Stimulated activated memory B cell treated with anti-CD40 and anti-IgM and Interleukin-4, amounts not matched to agents 10 μg/mL and 1 μg/mL and 100 μg/mL, for 72 hours (primary cell): ENCODE measurements at places on chromosomes 4 and X.
A peak's percentile ranks its signal among the peaks of the same experiment; 100 is the strongest.

GRCh38 chr4:175346376-175346775 lies 428.2 kb downstream of the ADAM29 start:
- H3K27ac ChIP-seq = no peak overlapping the region
- peaks cover 5% of the 10 kb centered on the region for H3K36me3 ChIP-seq
- ATAC-seq = no peak
- peaks cover 5% of the 10 kb centered on the region for H3K4me1 ChIP-seq
- H3K27me3 ChIP-seq = no peaks in the 10 kb centered on the region

- no peaks in the 10 kb centered on the region for H3K36me3 ChIP-seq
- no peaks in the 10 kb centered on the region for H3K27me3 ChIP-seq
- no peak overlapping the region for H3K27ac ChIP-seq
These were observed 1467.4 kb downstream of the C4orf33 start for GRCh38 chr4:130563185-130563888.

DNA sequence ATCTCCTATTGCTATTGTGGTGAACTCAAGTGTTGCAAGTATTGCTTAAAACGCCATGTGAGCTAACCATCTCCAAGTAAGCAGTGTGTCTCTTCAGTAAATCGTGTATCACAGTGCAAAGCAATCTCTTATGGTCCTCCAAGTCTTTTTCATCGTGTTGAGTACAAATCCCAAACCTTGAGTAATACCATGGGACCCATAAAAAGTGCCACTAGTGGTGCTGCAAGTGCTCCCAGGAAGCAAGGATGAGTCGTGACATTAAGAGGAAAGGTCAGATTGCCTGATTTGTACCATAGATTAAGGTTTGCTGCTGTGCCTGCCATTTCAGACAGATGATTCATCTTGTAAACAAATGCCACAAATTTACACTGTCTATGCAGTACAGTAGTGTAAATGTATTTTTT lies 66.9 kb upstream of the BMPR1B start:
- H3K4me3 ChIP-seq = no peak overlapping the region
- no peaks in the 10 kb centered on the region for H3K36me3 ChIP-seq
- no peak for ATAC-seq

DNA sequence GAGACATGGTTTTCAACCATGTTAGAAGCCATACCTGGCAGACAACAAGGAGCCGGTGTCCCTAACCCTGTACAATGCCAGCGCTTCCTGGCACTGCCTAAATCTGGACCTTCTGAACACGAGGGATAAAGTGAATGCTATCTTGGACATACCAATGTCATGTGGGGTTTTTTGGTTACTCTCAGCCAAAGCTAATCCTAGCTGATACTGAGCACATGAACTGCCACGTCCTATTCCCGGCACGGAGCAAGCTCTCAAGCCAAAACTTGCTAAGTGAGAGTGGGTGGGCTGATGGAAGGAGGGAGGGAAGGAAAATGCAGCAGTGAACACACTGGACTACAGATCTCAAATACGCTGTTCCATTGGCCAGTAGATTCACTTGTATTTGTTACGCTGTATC lies 226.1 kb downstream of the BCOR start:
- no peak for ATAC-seq
- peaks cover 15% of the 10 kb centered on the region for H3K4me1 ChIP-seq
- H3K4me3 ChIP-seq = no peak overlapping the region
- no peaks in the 10 kb centered on the region for H3K36me3 ChIP-seq
- no peak overlapping the region for H3K27ac ChIP-seq
- H3K27me3 ChIP-seq = peaks cover 12% of the 10 kb centered on the region

GRCh38 chr4:63578383-63578782 lies 830.9 kb downstream of the TECRL start:
- no peaks in the 10 kb centered on the region for H3K27me3 ChIP-seq
- H3K4me1 ChIP-seq = no peaks in the 10 kb centered on the region
- H3K27ac ChIP-seq = no peak overlapping the region
- no peak overlapping the region for H3K4me3 ChIP-seq
- H3K36me3 ChIP-seq = no peaks in the 10 kb centered on the region
- no peak for ATAC-seq

DNA sequence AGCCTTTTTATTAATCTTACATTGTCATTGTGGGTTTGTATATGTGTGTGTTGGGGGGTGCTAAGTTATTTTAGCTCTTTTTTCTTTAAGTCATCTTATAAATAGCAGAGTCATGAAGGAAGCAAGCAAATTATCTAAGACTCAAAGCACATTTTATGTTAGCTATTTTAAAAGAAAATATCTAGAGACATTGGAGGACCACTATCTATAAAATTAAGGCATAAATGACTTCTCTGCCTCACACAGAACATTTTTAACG lies 3.7 kb upstream of the PPBP start:
- no peak overlapping the region for H3K27ac ChIP-seq
- H3K4me1 ChIP-seq = no peaks in the 10 kb centered on the region

DNA sequence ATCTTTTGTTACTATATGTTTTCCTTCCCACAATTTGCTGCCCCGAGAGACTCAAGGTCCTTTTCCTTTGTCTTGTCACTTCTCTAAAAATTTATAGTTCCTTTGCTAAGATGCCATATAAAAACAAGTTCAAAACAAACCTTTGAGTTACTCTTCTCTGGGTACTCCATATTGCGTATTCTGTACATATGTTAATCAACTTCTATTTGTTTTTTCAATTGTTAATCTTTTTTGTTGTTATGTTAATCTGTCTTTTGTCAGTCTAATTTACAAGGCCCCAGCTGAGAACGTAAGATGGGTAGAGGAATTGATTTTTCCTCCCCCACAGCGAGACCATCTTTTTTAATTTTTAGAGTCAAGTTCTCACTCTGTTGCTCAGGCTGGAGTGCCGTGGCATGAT lies 7.2 kb upstream of the PPEF2 start:
- H3K4me1 ChIP-seq = peaks cover 7% of the 10 kb centered on the region
- no peak overlapping the region for H3K4me3 ChIP-seq
- ATAC-seq = no peak
- no peak overlapping the region for H3K27ac ChIP-seq
- H3K27me3 ChIP-seq = no peaks in the 10 kb centered on the region

- no peak overlapping the region for H3K4me3 ChIP-seq
- no peak for ATAC-seq
- peaks cover 9% of the 10 kb centered on the region for H3K4me1 ChIP-seq
- peaks cover 5% of the 10 kb centered on the region for H3K36me3 ChIP-seq
- no peak overlapping the region for H3K27ac ChIP-seq
These were observed 61.5 kb downstream of the GSPT2 start for GRCh38 chrX:51804741-51805140.

DNA sequence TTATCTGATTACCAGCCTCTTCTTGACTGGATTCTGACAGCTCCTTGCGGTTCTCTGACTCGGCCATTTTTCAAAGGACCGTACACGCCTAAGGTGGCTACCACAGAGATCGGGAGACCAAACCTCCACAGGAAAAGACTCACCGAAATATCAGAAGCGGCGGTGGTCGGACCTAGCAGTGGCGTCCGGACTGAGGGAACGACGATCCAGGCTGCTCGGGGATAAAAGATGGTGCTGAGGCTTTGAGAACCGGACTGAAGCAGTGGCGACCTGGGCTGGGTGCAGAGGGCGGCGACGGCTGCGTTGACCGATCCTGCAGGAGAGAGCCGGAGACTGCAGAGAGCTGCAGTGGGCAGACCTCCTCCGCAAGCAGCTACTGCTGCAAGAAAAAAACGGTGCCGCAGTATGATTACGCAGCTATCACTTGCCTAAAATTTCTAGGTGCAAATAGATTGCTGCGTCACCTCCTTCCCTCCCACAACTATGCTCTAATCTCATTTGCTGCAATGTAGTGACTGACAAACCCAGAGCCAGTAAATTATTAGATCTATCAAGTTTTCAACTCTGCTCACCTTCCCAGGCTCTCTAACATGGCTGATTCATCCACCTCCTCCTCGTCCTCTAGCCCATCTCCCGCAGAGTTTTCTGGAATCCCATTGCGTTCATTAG lies at the start of gene NAP1L2:
Gene NAP1L2 (minus strand): TSS at position 426 of the 669 bp plus-strand sequence. CDS start 359 bp downstream, at position 67.
- peak within 1 kb of the TSS; percentile 70 for H3K27ac ChIP-seq
- peaks cover 10% of the 10 kb centered on the region for H3K4me1 ChIP-seq
- H3K36me3 ChIP-seq = no peaks in the 10 kb centered on the region
- H3K27me3 ChIP-seq = peaks cover 24% of the 10 kb centered on the region
- ATAC-seq = peak; percentile 80
- peak within 1 kb of the TSS; percentile 90 for H3K4me3 ChIP-seq

DNA sequence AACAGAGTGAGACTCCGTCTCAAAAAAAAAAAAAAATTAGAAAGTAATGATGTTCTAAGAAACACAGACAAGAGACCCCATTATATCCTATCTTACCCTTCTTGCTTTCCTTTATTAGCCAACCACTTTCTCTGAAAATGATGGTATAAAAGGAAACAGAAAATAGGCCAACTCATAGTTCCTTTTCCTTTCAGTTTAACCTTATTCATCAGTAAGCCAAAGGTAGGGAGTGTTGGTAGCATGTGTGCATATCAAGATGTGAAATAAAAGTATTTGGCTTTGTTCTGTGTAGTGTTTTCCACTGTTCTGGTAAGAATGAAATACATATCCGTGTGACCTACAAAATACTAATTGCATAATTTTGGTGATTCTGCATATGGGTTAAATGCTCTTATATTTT lies 266.6 kb downstream of the ZNF674 start:
- no peak overlapping the region for H3K27ac ChIP-seq
- no peaks in the 10 kb centered on the region for H3K36me3 ChIP-seq
- H3K4me3 ChIP-seq = no peak overlapping the region
- H3K27me3 ChIP-seq = no peaks in the 10 kb centered on the region
- H3K4me1 ChIP-seq = no peaks in the 10 kb centered on the region

GRCh38 chr4:1644891-1645657 lies 39.0 kb downstream of the FAM53A start:
- no peak overlapping the region for H3K27ac ChIP-seq
- ATAC-seq = no peak
- peaks cover 16% of the 10 kb centered on the region for H3K27me3 ChIP-seq
- H3K36me3 ChIP-seq = peaks cover 5% of the 10 kb centered on the region

DNA sequence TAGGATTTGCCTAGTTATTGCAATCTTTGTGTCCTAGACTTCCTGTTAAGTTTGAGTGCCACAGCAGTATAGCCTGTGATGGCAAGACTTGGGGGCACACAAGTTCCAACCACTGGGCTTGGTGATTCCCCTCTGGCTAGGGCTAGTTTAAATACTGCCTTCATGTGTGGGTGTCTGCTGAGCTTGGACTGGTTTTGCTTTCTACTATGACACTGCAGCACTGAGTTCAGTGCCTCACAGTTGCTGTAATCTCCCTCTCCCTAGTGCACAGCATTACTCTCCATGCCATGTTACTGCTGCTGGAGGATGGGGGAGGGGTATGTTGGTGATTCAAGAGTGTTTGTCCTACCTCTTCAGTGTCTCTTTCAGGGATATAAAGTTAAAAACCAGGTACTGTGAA lies 379.6 kb downstream of the IL15 start:
- no peak for ATAC-seq
- no peak overlapping the region for H3K27ac ChIP-seq
- no peak overlapping the region for H3K4me3 ChIP-seq
- no peaks in the 10 kb centered on the region for H3K36me3 ChIP-seq

DNA sequence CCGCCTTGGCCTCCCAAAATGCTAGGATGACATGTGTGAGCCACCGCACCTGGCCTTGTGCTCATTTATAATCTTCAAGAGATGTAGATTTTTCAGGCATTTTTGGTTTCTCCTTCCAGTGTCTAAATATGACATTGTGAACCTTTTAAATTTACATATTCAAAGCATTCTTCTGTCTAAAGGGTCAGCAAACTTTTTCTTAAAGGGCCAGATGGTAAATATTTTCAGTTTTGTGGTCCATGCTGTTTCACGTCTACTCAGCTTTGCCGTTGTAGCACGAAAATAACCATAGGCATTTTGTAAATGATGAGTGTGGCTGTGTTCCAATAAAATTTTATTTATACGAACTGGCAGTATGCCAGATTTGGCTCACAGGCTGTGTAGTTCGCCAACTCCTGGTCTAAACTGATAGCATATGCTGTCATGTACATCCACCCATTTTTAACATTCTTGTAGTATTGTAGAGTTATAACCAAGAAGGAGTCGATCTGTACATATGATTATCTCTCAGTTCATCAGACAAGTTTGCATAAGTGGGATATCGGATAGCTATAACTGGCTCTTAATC lies 12.7 kb upstream of the GCNA start:
- peaks cover 21% of the 10 kb centered on the region for H3K36me3 ChIP-seq
- H3K4me1 ChIP-seq = no peaks in the 10 kb centered on the region
- H3K4me3 ChIP-seq = no peak overlapping the region
- H3K27me3 ChIP-seq = no peaks in the 10 kb centered on the region
- H3K27ac ChIP-seq = no peak overlapping the region

GRCh38 chr4:16717266-16717970 lies 181.0 kb downstream of the LDB2 start:
- H3K27ac ChIP-seq = no peak overlapping the region
- no peaks in the 10 kb centered on the region for H3K4me1 ChIP-seq
- no peaks in the 10 kb centered on the region for H3K36me3 ChIP-seq
- no peak overlapping the region for H3K4me3 ChIP-seq
- ATAC-seq = no peak
- H3K27me3 ChIP-seq = no peaks in the 10 kb centered on the region

DNA sequence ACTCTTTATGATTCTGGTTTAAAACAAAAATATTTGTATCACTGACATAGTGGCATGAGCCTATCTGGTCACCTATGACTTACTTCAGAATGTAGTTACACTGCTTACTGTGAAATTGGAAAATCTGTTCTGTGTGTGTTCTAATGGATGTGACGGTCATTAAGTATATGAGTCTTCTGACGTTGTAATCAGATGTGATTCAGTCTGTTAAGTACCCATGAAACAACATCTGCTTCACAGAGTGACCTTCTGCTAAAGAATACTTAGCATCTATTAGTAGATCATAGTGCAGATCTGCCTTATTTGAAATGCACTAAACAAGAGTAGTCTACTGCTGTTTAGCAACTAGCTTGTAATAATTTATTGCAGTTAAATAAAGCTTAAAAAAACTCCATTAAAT lies 317.1 kb downstream of the DCTD start:
- H3K27ac ChIP-seq = no peak overlapping the region
- H3K36me3 ChIP-seq = no peaks in the 10 kb centered on the region
- no peaks in the 10 kb centered on the region for H3K4me1 ChIP-seq
- H3K4me3 ChIP-seq = no peak overlapping the region

DNA sequence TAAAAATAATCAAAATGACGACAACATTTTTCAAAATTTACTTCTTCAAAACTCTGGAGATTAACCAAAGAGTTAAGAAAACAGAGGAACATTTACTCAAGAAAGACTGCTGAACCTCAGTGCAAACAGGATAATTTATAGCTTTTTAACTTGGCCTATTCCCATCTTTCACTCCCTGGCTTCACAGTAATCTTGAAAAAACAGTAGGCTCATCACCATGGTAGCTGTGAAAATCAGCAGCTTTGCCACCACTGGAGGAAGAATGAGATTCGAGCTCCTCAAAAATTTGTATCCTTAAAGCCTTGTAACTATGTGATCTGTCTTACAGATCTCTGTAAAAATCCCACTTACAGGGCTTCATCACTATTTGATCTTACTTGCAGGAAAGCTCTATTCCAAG lies 447.7 kb upstream of the CTSO start:
- no peaks in the 10 kb centered on the region for H3K27me3 ChIP-seq
- ATAC-seq = no peak
- no peak overlapping the region for H3K4me3 ChIP-seq
- no peaks in the 10 kb centered on the region for H3K36me3 ChIP-seq

DNA sequence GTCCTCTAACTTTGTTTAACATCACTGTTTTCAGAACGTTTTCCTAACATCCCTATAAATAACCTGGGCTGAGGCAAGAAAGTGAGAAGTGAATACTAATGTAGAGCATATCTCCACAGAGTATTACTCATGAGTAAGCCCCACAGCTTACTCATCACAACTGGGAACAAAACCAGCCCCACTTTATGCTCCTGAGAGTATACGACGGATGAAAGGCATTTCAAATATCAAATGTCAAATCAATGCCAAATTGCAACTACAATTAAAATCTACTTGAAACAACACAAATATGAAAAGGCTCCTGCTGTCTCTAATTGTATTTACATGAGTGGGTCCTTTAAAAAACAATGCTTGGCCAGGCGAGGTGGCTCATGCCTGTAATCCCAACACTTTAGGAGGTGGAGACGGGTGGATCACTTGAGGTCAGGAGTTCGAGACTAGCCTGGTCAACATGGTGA lies 41.2 kb downstream of the SH3RF1 start:
- no peaks in the 10 kb centered on the region for H3K27me3 ChIP-seq
- no peaks in the 10 kb centered on the region for H3K36me3 ChIP-seq
- no peak for ATAC-seq
